ENCODE measurements at places on chromosomes 13 and 19.
A peak's percentile ranks its signal among the peaks of the same experiment; 100 is the strongest.

DNA sequence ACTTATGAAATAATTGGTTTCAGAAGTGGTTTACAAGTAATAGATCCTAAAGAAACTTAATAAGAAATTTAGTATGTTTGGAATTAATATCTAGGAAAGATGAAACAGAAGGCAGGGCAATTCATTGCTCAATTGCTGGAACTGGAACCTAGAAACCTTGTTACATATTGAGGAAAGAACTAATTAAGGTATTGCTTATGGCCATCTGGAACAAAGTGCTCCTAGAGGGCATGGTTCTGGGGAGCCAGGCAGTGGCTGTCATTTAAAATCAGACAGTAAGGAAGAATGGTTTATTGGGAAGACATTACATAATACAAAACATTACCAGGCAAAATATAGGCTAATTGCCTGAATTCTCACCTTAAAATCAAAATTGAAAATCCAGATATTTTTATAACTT is 224.1 kb downstream of the SLITRK6 start:
- no peaks in the 10 kb centered on the region for H3K36me3 ChIP-seq
- no peak for DNase-seq
- no peaks in the 10 kb centered on the region for H3K27me3 ChIP-seq
- no peaks in the 10 kb centered on the region for H3K4me1 ChIP-seq

DNA sequence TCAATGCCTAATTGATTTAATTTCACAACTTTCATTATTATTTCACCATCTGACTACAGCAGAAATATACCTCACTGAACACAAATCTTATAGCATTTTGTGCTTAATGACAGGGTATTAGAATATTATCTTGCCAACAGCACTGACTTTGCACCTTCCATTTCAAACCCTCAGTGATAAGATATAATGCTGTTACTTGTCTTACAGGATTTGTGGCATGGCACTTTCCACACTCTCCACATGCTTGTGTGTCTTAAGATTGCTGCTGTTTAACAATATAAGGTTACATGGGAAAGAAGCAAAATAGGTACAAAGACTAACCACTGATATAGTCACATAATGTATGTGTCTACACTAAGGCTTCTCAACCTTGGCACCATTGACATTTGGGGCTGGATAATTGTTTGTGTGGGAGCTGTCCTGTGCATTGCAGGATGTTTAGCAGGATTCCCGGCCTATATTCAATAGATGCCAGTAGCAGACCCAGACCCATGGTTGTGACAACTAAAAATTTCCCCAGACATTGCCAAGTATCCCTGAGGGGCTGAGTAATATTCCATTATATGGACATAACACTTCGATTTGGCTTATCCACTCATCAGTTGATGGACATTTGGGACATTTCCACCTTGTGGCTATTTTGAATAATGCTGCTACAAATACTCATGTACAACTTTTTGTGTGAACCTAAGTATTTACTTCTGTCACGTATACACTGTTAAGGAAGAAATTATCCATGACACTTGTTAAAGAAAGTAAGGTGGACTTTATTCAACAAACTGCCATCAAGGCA is 5.7 kb upstream of the DIAPH3 start:
- DNase-seq, result no peak
- no peaks in the 10 kb centered on the region for H3K36me3 ChIP-seq
- H3K27me3 ChIP-seq, result peaks cover 14% of the 10 kb centered on the region
- H3K4me1 ChIP-seq, result peaks cover 12% of the 10 kb centered on the region
- H3K27ac ChIP-seq, result no peak overlapping the region
- no peak overlapping the region for H3K4me3 ChIP-seq

GRCh38 chr13:79869326-79869725 is 388.4 kb downstream of the NDFIP2 start:
- no peak for DNase-seq
- no peak overlapping the region for H3K27ac ChIP-seq
- H3K27me3 ChIP-seq, result no peaks in the 10 kb centered on the region
- no peaks in the 10 kb centered on the region for H3K36me3 ChIP-seq
- no peaks in the 10 kb centered on the region for H3K4me1 ChIP-seq

DNA sequence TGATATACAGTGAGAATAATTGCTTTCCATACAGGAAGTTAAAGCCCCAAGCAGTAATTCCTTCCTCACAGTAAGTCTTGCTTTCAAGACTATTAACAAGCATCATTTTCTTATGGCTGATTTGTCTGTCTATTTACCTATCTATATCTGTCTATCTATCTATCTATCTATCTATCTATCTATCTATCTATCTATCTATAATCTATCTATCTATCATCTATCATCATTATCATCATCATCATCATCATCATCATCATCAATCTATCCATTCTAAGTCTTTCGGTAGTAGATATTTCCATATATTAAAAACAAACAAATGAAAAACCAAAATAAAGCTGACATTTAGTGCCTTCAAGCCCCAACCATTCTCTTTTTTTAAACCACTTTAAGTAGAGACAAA is 224.4 kb upstream of the RXFP2 start:
- no peak overlapping the region for H3K27ac ChIP-seq
- H3K27me3 ChIP-seq, result peaks cover 2% of the 10 kb centered on the region
- DNase-seq, result no peak
- no peak overlapping the region for H3K4me3 ChIP-seq
- H3K4me1 ChIP-seq, result no peaks in the 10 kb centered on the region

DNA sequence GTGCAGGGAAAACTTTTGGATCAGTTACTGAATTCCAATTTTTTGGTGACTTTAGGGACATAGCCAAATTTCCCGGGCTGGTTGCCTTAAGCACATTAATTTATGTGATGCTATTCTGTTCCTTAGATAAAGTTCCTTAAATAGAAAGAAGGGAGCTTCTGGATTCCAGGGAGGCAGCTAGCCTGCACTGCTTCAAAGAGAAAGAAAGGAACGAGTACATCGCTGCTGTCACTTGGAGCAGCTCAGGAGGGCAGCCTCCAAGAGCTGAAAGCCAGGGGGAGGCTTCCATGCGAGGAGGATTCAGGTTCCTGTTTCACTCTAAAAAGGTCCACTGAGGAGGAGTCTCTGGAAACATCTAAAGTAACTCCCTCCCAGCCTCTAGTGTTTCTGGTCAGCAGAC is 55.7 kb downstream of the FAM124A start:
- peaks cover 6% of the 10 kb centered on the region for H3K27me3 ChIP-seq
- no peaks in the 10 kb centered on the region for H3K36me3 ChIP-seq
- no peak overlapping the region for H3K4me3 ChIP-seq
- H3K4me1 ChIP-seq, result no peaks in the 10 kb centered on the region
- DNase-seq, result no peak

GRCh38 chr19:8458380-8458779 is 13.6 kb downstream of the HNRNPM start:
- no peaks in the 10 kb centered on the region for H3K27me3 ChIP-seq
- no peak overlapping the region for H3K4me3 ChIP-seq
- H3K36me3 ChIP-seq, result peaks cover 67% of the 10 kb centered on the region
- H3K4me1 ChIP-seq, result peaks cover 80% of the 10 kb centered on the region

- no peak overlapping the region for H3K4me3 ChIP-seq
- no peaks in the 10 kb centered on the region for H3K4me1 ChIP-seq
- no peak for DNase-seq
- H3K36me3 ChIP-seq, result no peaks in the 10 kb centered on the region
These were observed 203.6 kb downstream of the DCLK1 start for GRCh38 chr13:35927567-35928021.

GRCh38 chr13:66087269-66087710 is 1142.8 kb downstream of the PCDH9 start:
- H3K4me1 ChIP-seq, result no peaks in the 10 kb centered on the region
- H3K4me3 ChIP-seq, result no peak overlapping the region
- DNase-seq, result no peak
- no peak overlapping the region for H3K27ac ChIP-seq
- H3K36me3 ChIP-seq, result no peaks in the 10 kb centered on the region

DNA sequence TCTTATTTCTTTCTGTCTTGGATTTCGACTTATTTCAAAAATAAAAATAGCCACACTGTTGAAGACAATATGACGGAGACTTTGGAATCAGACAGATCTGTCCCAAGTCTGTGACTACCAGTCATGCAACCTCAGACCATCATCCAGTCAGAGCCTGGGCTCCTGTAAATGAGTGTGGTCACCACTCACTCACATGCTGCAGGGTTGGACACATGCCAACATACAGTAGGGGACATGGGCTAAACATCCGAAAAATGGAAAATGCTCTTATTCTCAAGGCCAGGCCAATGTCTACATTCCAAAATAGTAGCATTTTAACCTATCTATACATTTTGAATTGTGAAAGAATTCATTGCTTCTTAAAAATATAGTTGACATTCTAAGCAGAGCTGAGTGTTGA is 75.5 kb upstream of the EDNRB start:
- H3K4me3 ChIP-seq, result no peak overlapping the region
- no peak for DNase-seq
- H3K4me1 ChIP-seq, result no peaks in the 10 kb centered on the region
- H3K27me3 ChIP-seq, result peaks cover 5% of the 10 kb centered on the region
- H3K36me3 ChIP-seq, result no peaks in the 10 kb centered on the region

GRCh38 chr13:27455331-27455855 is 5.0 kb upstream of the MTIF3 start:
- peaks cover 2% of the 10 kb centered on the region for H3K27me3 ChIP-seq
- peak overlapping the region; percentile 83 for H3K4me3 ChIP-seq
- peaks cover 3% of the 10 kb centered on the region for H3K36me3 ChIP-seq
- H3K27ac ChIP-seq, result peak overlapping the region; percentile 93
- peaks cover 32% of the 10 kb centered on the region for H3K4me1 ChIP-seq
- DNase-seq, result peak; percentile 31

DNA sequence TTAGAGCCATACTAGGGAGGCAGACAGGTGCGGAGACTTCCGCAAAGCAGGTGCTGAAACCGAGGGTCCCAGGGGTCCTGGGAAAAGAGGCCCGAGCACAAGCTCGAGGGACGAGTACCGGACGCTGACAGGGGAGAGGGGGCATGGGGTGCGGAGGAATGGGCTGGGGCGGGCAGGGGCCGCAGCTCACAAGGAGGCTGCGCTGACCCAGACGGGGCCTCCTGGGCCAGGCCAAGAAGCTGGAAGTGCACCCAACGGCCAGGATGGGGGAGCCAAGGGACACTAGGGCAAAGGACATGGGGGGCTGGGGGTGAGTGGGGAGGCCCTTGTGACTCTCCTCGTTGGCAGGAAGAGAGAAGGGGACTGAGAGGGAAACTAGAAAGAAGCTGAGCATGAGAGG is 1.8 kb downstream of the POLR2E start:
- peaks cover 51% of the 10 kb centered on the region for H3K4me1 ChIP-seq
- H3K36me3 ChIP-seq, result peaks cover 26% of the 10 kb centered on the region
- no peaks in the 10 kb centered on the region for H3K27me3 ChIP-seq
- H3K4me3 ChIP-seq, result peak overlapping the region; percentile 90
- DNase-seq, result no peak

GRCh38 chr13:28252547-28252946 is 114.2 kb downstream of the PAN3 start:
- H3K4me3 ChIP-seq, result no peak overlapping the region
- DNase-seq, result no peak
- H3K36me3 ChIP-seq, result peaks cover 52% of the 10 kb centered on the region
- H3K27ac ChIP-seq, result no peak overlapping the region
- no peaks in the 10 kb centered on the region for H3K27me3 ChIP-seq
- peaks cover 21% of the 10 kb centered on the region for H3K4me1 ChIP-seq

DNA sequence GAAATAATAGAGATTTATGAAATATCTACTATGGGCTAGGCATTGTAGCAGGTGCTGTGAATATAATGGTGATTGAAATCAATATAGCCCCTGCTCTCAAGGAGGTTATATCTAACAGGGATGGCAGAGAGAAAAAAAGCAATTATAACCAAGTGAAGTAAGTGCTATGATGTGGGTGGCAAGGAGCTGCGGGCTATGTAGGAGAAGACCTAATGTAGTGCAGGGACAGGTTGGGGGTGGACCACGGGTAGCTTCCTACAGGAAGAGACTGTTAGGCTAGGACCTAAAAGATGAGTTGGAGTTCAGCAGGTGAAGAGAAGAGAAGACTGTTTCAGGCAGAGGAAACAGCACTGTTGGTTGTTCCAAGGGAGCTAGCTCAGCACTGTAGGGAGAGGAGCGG is 311.0 kb downstream of the KCNRG start:
- peaks cover 8% of the 10 kb centered on the region for H3K27me3 ChIP-seq
- no peak for DNase-seq
- H3K27ac ChIP-seq, result no peak overlapping the region
- H3K4me3 ChIP-seq, result no peak overlapping the region

GRCh38 chr13:32472194-32472621 is 44.3 kb upstream of the N4BP2L1 start:
- H3K4me1 ChIP-seq, result peaks cover 19% of the 10 kb centered on the region
- DNase-seq, result no peak
- no peak overlapping the region for H3K4me3 ChIP-seq
- H3K27ac ChIP-seq, result peak overlapping the region; percentile 85

DNA sequence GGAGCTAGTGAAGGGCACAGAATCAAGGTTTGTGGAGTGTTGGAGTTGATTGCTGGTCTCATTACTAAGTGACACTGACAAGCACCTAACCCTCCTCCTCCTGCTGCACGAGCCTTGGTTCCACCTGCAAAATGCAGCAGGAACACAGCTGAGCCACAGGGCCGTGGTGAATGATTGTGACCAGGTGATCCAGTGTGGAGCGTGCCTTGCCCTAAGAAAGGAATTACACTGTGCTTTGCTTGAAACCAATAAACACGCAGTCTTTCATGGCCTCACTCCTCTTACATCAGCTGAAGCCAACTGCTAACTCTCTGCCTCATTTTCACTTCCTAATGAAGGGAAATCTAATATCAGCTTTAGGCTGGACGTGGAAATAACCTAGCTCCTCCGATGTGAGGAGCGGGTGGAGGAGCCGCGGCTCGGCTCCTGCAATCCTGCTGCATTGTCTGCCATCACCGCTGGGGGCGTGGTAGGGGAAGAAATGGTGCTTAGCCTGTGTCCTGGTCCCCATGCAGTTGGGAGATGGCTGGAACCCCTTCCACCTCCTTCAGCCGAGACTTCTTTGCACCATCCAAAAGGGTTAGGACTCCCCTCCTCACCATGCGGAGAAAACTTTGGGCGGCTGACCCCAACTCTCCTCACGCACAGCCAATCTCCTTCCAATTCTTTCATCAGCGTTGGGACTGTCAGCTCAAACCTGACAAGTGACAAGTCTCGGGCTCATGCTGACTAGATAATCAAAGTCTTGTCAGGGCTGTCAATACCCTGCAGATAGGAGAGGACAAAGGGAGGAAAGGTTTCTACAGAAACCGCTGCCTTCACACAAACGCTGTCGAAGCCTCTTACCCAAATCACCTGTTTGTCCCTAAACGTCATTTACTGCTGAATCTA is 427.9 kb downstream of the ZNF536 start:
- no peaks in the 10 kb centered on the region for H3K4me1 ChIP-seq
- DNase-seq, result peak; percentile 28
- H3K36me3 ChIP-seq, result no peaks in the 10 kb centered on the region

DNA sequence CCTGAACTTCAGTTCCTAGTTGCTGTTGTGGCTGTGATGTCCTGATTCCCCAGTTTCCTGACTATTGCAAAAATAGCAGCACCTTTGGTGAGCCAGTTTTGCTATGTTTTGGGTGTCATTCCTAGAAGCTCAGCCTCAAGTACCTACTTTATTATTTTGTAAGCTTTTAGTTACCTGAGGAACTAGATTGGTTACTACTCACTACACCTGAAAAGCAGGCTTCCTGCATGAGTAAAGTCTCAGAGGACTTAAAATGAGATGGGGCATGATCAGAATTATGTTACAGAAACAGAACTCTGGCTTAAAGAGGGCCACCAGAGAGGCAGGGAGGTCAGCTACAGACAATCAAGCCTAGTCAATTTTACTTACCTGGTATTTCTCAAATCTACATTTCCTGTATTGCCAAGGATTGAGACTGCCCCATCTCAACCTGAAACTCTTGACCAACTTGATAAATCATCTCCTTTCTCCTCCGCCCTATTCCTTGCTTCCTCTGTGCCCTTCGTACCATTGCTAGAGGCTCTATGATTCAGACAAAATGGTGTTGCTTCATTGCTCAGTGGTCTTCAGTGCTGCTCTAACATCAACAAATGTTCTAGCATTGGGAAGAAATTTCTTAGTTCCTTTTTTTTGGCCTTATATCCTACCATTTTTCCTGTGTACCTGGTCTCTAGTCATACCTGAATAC is 58.9 kb downstream of the RAP2A start:
- peaks cover 2% of the 10 kb centered on the region for H3K27me3 ChIP-seq
- H3K4me1 ChIP-seq, result peaks cover 13% of the 10 kb centered on the region
- no peak for DNase-seq
- no peak overlapping the region for H3K27ac ChIP-seq

Data from activated CD4-positive, alpha-beta memory T cell treated with anti-CD3 and anti-CD28 coated beads, Interleukin-2, amount 10 ng/mL, durations not matched to agents 7 days and 5 days (primary cell).